Esophagus (tissue), 2 donors: ENCODE measurements at places on chromosomes 11 and 22. TPM values are rescaled to one million over a fixed set of nuclear protein-coding genes. Genes with fewer than 3 reads are reported as not detected.

SPTBN2 gene
- 63.4 TPM for polyA plus RNA-seq

ACR gene
- 0.20 TPM for polyA plus RNA-seq

OR5B21 gene
- not detected for polyA plus RNA-seq

RAG2 gene
- polyA plus RNA-seq, result not detected

CDC42BPG gene
- 30.7 TPM for polyA plus RNA-seq

NLRP14 gene
- 0.01 TPM for polyA plus RNA-seq

MFNG gene
- polyA plus RNA-seq, result 3.1 TPM
